ENCODE measurements at places on chromosomes 2 and 18.

- DNase-seq = no peak
These were observed 226.5 kb upstream of the SPRED2 start for GRCh38 chr2:65658881-65659280.

DNA sequence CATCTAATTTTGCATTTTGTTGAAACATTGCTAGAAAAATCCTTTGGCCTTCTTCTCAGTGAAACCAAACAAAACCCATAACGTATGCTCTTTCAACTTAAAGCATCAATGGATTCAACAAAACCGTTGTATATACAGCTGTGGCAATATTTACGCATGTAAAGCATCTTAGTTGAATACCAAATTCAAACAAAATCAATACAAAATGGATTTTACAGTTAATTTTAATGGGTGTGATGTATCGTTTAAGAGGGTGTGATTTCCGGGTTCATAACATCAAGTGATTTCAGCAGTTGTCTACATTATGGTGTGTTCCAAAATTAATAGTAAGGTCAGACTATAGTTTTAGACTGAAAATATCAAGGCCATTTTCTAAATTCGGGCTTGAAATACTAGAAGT lies 198.2 kb downstream of the TGIF1 start:
- no peak for DNase-seq

- DNase-seq = no peak
These were observed 267.9 kb upstream of the PIK3C3 start for GRCh38 chr18:41687138-41687537.

- no peak for DNase-seq
These were observed 115.1 kb downstream of the NAB1 start for GRCh38 chr2:190763901-190764514.

- no peak for DNase-seq
These were observed 51.5 kb downstream of the HAUS1 start for GRCh38 chr18:46155641-46156051.

DNA sequence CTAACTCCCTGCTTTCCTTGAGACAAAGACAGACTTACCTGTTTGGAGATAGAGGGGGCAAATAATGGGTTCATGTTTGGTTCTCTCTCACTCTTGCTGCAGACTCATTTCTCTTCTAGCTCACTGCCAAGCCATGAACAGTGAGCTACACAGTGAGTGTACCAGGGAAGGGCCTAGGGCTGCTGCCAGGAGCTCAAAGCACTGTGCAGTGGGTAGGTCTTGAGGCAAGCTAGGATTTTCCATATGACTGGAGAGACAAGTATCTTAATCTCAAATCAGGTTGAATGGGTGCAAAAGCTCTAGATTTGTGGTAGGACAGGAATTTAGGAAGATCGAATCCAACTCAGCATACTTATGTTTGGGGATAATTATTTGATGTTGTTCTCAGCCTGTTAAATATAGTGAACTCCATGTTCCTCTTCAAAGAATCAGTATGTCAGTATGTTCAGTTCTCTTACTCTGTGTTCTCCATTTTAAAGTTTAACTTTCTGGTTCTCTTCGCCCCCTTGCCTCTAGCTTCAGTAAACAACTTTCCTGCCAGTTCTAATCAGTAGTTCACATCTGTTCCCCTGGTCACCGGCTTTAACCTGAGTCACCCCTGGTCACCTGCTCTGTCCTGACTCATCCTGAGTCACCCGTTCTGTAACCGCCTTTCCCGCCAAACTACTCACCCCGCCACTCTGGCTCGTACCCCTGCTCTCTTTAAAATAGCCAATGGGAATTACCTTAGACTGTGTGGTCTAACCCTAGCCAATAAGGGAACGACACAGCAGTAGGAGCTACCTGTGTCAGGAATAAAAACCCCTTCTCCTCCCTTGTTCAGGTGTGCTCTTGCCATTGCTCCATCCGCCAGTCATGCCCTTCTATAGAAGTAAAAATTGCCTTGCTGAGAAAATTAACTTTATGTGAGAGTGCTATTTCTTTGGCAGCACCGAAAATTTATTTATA lies 21.9 kb downstream of the SLC25A52 start:
- DNase-seq = no peak

- DNase-seq = peak; percentile 37
These were observed 95.6 kb downstream of the TNFRSF11A start for GRCh38 chr18:62420513-62421209.

GRCh38 chr2:96909611-96910021 lies 39.7 kb upstream of the SEMA4C start:
- no peak for DNase-seq

All from SIG-M5 (cell line).